Lung microvascular endothelial cell (primary cell): ENCODE measurements at places on chromosomes 16 and 17. TPM values are rescaled to one million over a fixed set of nuclear protein-coding genes. Genes with fewer than 3 reads are reported as not detected.
A peak's percentile ranks its signal among the peaks of the same experiment; 100 is the strongest.

DNA sequence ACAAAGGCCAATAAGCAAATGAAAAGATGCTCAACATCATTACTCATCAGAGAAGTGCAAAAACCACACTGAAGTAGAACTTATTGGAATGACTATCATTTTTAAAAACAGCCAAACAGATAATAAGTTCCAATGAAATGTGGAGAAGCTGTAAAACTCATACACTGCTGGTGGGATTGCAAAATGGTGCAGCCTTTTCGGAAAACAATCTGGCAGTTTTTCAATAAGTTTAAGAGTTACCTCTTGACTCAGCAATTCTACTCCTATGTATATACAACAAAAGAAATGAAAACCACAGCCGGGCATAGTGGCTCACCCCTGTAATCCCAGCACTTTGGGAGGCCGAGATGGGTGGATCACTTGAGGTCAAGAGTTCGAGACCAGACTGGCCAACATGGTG, 49.3 kb downstream of the AKAP10 start:
- no peak for DNase-seq

DNA sequence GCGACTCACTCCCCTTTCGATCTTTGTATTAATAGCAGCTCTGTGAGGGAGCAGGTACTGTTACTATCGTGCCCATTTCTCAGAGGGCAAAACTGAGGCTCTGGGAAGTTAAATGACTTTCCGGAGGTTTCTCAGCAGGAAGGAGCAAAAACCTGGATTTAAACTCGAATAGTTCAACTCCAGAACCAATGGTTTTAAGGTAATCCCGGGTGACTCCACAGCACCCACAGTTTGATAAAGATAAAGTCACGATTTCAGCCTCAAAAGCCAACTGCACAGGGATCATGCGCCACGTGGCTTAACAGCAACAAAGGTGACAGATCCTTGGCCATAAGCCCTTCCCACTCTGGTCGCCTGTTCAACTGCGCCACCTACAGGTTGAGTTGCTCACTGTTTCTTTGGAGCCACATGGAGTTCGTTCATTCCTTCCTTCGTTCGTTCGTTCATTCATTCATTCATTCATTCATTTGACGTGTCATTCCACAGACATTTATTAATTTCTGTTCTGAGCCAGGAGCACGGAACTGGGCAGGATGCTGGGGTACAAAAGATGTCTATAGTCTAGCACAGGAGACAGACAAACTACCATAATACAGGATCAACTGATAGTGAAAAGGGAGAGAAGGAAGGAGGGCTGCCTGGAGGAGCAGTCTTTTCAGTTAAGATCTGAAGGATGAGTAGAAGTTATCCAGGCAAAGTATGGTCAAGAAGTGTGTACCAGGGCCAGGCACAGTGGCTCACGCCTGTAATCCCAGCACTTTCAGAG, 134.8 kb downstream of the HS3ST2 start:
- DNase-seq, result peak; percentile 70

DNA sequence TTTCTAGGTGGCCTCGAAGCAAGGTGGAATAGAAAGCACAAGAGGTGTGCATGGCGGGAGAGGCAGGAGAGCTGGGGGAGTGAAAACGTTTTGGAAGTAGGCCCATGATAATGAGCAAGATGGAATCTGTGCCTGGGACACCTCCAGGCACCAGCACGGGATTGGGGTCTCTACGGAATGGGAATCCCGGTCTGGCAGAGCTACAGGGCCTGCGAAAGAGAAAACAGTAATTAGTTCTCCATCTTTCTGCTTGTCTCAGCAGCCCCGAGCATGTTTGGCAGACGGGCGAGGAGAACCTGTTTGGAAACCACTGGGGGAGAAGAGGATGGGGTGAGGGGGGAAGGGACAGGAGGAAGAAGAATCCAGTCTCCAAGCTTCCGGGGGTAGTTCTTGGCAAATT, 258.7 kb downstream of the SOX9 start:
- DNase-seq, result no peak

GRCh38 chr17:74202938-74203337, 540 bp upstream of the RPL38 start:
- DNase-seq, result no peak

- DNase-seq, result no peak
These were observed 44.8 kb downstream of the BEAN1 start for GRCh38 chr16:66471716-66472393.

- no peak for DNase-seq
These were observed 48.4 kb upstream of the DOC2B start for GRCh38 chr17:229709-230394.

DNA sequence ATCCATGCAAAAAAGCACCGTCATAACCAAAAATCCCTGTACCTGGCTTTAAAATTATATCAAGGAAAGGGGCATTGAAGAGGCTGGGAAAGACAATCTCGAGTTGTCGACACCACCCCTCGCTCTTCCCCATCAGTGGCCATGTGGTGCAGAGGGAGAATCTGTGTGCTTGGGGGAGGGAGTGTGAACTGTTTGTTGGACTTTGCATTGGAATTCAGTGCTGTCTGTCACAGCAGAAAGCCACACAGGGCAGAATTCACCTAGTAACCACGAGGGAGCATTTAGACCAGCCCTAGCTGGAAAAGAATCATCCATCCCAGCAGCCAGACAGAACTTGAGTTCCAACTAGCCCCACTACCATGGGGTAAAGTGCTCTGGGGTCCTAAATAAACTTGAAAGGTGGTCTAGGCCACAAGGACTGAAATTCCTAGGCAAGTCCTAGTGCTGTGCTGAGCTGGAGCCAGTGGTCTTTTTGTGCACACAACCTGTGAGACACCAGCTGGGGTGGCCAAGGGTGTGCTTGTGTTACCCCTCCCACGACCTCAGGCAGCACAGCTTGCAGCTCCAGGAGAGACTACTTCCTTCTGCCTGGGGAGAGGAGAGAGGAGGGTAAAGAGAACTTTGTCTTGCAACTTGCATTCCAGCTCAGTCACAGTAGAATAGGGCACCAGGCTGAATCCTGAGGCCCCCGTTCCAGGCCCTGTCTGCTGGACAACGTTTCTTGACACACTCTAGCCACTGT, 11.5 kb upstream of the CEP112 start:
- no peak for DNase-seq

- no peak for DNase-seq
These were observed 3.2 kb downstream of the CCR7 start for GRCh38 chr17:40561871-40562611.

DNA sequence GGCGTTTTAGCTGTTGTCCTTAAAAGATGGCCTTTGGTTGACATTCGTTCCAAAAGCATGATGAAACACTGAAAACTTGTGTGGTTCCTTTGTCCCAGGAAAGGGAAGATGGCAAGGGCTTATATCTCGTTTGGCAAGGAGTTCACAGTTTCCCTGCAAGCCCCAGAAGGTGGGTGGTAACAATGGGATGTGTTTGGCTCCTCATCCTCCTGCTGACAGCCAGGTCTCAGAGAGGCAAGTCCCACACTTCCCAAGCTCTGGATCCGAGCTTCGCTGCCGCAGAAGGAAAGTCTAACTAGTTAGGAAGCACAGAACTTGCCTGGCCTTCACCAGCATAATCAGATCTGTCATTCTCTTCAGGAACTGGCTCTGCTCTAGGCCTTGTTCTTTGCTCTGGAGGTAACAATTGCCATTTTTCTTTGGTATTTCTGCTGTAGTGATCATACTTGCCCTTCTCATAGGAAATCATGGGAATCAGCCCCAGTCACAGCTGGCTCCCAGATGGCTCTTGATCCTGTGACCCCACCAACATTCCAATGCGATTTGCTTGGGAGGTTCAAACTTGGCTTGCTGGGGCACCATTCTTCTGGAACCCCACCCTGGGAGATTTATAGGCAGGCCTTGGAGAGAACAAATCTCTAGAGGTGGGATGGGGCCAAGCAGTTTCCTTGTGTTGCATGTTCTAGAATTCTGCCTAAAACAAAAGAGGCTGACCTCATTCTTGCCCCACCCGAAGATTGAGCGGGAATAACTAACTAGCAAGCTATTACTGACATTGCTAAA, 17.9 kb downstream of the KPNA2 start:
- peak; percentile 97 for DNase-seq

DNA sequence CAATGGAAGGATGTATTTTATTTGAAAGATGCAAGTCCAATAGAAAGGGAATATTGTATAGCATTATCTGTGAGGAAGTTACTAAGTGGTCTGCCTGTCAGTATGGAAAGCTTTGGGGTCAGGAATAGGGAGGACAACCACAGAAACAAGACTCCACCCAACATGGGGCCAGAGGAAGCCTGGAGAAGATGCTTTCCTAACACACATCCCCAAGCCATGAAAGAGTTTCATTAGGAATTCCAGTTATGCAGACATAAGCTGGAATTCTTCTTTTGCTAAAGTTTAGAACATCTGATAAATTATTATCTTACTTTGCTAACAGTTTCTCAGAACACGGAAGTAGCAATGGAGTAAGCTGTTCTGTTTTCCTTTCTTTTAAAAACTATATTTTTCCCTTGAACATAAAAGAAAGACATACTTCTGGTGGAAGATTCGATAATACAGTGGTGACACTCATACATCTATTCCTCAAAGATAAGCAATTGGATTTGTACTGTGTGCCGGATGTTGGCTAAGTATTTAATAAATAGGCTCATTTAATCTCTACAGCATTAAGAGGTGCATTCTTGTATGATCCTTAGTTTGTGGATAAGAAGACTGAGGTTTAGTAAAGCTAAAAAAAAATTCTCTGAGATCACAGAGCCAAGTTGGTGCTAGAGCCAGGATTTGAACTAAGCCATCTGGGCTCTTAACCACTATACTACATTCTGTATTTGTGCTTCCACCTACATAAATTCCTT, 51.0 kb upstream of the GAS7 start:
- no peak for DNase-seq

DNA sequence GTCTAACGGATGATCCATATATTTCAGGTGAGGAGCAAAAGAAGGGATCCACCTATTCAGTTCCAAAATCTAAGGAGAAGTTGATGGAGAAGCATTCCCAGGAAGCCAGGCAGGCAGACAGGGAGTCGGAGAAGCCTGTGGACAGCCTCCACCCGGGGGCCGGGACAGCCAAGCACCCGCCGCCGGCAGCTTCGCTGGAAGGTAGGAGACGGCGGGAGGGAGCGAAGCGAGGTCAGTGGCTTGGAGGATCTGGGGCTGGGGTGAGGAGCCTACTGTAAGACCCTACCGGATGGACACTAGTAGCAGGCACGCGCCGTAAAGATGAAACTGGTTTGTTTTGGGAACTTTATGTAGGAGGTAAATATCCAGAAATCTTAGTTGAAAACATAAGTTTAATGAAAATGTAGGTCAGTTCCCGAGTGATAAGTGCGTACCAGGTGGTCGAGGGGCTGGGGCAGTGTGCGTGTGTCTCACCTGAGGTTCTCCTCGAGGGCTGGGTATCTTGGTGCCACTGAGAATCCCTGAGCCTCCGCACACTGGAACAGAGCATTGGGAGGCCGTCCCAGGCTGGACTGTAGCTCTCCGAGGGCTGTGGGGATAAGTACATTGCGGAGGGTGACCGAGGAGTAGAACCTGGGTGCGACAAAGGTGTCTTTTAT, 714 bp downstream of the SPATA33 start:
- DNase-seq, result peak; percentile 24

DNA sequence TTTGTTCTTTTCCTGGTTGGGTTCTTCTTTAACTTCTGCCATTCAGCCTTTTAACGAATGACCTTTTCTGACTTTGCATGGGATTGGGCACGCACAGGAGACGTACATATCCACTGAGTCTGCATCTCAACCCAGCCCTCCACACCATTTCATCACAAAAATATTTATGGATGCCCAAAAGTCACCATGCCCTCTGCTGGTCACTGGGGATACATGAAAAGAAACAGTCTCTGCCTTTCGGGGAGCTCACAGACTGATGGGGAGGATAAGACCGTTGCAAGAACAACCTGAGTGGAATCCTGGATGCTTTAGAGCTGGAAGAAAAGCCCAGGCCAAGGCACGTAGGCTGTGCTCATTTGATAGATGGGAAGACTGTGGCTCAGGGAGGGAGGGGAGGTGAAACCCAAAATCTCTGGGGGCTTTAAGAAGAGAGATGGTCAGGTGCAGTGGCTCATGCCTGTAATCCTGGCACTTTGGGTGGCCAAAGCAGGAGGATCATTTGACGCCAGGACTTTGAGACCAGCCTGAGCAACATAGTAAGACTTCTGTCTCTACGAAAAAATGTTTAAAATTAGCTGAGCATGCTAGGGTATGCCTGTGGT, 7.9 kb upstream of the MT2A start:
- peak; percentile 61 for DNase-seq

DNA sequence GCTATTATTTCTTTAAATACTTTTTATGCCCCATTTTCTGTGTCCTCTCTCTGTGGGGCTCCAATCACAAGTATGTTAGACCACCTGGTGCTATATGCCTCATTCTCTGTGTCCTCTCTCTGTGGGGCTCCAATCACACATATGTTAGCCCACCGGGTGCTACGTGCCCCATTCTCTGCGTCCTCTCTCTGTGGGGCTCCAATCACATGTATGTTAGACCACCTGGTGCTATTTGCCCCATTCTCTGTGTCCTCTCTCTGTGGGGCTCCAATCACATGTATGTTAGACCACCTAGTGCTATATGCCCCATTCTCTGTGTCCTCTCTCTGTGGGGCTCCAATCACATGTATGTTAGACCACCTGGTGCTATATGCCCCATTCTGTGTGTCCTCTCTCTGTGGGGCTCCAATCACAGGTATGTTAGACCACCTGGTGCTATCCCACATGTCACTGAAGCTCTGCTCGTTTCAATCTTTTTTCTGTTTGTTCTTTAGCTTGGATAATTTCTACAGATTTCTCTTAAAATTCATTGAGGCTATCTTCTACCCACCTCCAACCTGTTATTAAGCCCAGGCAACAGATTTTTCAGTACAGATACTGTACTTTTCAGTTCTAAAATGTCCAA, 28.2 kb downstream of the LMF1 start:
- no peak for DNase-seq

DNA sequence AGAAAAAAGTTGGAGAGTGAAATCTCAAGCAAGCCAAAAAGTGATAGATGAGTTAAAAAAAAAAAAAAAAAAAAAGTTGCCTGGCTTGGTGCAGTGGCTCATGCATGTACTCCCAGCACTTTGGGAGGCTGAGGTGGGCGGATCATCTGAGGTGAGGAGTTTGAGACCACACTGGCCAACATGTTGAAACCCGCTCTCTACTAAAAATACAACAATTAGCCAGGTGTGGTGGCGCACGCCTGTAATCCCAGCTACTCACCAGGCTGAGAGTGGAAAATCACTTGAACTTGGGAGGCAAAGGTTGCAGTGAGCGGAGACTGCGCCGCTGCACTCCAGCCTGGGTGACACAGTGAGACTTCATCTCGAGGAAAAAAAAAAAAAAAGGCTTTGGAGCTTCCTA, 668.8 kb downstream of the WWOX start:
- DNase-seq, result no peak

NKD1 gene
- total RNA-seq, result under 0.01 TPM in 2 replicates

SYNRG gene
- total RNA-seq, result 11.8 and 19.4 TPM in 2 replicates

KRT39 gene
- not detected in 2 replicates for total RNA-seq

KLHL10 gene
- not detected in 2 replicates for total RNA-seq

PIRT gene
- total RNA-seq, result not detected in 2 replicates

NATD1 gene
- 2.6 and 3.6 TPM in 2 replicates for total RNA-seq
